ENCODE measurements at places on chromosomes 5 and 9. TPM values are rescaled to one million over a fixed set of nuclear protein-coding genes. Genes with fewer than 3 reads are reported as not detected.

- DNase-seq: no peak
Observed at GRCh38 chr9:94697972-94698581, 28.4 kb upstream of the AOPEP start.

DNA sequence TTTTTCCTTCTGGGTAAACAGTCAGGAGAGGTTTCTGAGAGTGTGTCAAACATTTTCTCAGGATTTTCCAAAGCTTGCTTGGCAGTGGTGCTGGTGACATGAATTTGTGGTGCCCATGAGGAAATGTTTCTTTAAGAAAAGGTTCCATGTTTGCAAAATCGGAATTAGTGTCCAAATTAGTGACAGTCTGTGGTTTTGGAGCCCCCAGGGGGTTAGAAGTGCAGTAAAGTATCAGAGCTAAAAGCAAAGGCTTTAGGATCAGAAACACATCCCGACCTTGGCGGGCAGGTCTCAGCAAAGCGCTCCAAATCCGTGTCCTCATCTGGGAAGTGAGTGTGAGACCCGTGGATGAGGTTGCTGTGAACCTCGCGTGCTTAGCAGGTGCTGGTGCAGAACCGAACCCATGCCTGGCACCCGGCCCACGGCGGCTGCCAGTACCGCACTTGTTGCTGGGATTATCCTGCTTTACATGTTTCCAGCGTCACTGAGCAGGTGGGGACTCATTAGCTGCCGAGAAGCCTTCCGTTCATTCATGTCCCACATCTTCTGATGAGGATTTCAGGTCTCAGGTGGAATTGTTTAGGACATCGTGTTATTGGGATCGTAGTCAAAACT lies 70.8 kb upstream of the COL5A1 start:
- peak; percentile 2 for DNase-seq

GRCh38 chr5:107154593-107154992 lies 516.1 kb downstream of the EFNA5 start:
- no peak for DNase-seq

DNA sequence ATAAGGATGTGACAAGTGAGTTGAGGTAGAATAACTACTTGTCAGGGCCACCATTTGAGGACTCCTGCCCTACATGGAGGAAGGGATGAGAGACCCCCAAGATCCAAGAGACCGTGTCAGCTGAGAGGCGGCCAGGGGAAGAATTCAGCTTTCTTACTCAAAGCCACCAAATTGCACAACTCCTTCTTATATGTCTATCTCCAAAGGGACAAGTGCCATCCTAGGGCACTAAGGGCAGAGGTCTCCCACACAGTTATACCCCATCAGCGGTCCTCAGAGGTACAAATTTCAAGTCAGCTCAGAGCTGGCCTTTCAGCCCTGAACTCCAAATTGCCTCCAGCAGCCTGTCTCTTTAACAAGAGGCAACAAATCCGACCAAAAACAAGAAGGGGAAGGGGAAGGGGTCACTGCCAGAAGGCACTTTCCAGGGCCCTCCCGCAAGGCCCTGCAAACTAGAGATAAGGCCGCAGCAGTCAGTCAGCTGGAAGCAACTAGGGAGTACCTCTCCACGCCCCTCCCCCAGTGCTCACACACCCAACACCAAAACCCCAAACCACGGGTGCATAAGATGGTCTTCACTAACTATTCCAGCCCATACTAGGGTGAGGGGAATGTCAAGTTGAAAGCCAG lies 6.1 kb upstream of the STOML2 start:
- DNase-seq: no peak

GRCh38 chr5:96279801-96280542 lies 153.1 kb downstream of the PCSK1 start:
- DNase-seq: no peak

DNA sequence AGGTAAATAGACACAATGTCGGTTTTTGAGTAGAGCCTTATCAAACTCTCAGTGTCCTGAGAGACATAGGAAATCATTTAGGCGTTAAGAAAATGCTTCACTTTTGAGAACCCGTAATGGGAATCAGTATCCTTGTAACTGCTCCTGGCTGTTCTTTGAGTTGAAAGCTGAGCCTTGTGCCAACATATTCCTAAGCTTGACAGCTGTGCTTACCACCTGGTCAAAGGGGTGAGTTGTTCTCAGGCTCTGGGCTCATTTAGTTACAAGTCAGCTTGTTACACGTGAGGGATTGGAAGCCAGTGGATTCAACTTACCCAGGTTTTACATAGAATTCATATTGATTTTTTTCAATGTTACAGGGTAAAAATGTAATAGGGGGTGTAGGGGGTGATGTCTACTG lies 145.9 kb downstream of the GABRB2 start:
- DNase-seq: no peak

DNA sequence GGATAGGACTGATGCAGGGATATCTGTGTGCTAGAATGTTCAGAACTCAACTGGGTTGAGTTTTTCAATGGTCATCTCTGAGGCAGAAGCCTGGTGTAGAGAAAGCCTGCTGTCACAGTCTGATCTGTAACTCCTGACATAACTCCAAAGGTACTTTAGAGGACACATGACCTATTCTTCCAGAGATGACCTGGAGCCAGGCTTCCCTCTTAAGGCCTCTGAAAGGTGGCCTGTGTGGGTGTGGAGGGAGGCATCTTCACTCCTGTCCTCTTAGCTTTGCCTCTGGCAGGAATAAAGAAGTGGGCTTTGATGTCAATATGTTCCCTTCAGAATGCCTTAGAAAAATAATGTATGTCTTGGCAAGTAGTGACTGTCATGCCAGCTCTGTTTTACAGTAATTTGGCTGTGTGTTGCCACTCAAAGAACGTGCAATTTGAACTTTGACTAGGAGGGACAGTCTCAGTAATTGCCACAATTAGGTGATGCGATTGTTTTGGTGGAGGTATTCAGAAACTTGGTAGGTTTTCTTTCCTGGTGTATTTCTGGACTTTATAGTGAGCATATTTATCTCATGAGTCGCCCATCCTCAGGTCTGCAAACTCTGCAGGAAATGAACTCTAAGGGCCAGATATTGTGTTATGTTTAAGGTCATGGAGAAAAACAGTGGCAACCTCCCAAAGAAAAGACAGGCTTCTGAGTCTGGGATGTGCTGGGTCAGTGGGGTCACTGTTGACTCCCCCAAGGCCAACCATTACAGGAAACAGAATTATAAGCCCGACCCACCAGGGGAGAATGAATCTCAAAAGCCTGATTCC lies 3.2 kb upstream of the C5orf63 start:
- DNase-seq: peak; percentile 20

- no peak for DNase-seq
Observed at GRCh38 chr9:15501179-15501578, 9.6 kb downstream of the PSIP1 start.

DNA sequence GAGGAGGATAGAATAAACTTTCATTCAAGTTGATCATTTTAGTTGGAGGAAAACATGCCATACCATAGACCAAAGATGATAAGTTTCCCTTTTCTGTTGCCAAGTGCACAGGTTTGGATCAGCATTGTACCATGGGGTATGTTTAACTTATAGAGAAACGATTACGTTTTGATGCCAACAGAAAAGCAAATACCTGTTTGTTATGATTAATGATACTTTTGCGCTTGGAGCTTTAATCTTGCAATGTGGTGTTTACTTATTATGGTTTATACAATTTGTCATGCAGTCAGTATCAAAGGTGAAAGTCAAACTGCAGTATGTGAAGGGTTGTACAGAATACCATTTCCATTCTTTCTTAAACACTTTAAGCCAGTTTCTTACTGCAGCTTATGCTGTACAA lies 13.2 kb upstream of the ARHGEF28 start:
- no peak for DNase-seq

DNA sequence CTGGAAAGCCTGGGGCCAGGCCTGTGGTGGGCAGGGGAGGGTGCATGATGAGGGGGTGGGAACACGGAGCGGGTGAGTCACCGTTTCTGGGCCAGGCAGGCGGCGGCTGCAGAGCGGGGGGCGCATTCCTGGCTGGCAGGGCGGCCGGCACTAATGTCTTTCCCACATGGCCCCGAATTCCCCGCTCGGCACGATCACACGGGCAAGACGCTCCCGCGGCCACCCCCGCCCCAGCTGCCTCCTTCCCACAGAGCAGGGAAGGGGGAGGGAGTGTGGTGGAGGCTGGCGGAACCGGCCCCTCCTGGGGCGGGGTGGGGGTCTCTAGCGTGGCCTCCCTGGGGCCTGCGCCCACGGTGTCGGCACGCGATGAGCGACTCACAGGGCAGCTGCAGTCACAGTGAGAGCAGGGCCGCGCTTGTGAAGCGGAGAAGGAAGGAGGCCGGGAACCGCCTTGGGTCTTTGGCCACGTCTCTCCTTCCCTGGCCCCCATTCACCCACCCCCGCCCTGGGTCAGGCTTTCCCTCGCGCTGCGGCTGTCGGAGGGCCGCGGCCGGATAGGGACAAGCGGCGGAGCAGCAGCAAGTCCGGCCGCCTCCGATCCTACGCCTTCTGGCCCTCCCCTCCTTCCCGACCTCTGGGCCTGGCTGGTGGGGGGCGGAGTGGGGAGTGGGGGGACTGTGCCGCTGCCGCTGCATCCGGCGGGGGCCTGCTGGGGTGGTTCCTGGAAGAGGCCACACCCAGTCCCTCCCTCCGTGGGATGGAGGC lies 48.9 kb downstream of the CXXC5 start:
- DNase-seq: peak; percentile 87

- DNase-seq: no peak
Observed at GRCh38 chr9:111381006-111381405, 51.0 kb upstream of the OR2K2 start.

GRCh38 chr5:101431201-101431600 lies 528.1 kb upstream of the ST8SIA4 start:
- DNase-seq: no peak

DNA sequence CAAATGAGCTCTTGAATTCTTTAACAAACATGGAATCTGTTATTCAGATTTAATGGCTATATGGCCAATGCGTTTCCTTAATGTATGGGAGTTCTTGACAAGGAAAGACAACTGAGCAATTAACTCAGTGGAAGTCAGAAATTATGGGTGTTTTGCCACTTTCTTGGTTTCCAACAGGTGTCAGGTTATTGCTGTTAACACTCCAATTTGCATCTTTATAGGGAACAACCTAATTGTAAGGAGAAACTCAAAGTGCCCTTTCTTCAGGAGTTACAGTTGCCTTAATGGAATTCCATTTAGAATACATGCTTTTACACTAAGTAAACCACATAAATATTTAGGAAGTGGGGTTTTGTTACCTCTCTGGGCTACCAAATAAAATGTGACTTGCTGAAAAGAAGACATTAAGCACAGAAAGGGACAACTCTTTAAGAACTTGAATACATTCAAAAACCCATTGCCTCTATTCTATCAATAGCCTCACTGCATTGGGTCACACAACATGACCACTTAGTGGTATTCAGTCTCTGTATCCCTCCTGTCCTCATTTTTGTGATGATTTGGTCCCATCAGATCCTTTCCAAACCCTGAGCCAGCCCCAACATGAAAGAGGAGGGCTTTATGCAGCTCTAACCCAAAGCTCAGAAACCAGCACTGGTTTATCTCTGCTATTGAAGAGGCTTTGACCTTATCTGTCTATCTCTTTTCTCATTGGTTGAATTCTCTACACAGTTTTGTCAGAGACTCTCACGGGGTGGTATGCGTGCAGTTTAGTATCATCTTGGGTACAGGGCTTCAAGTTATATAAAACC lies 118.7 kb downstream of the EDIL3 start:
- DNase-seq: no peak

GRCh38 chr5:111028865-111029264 lies 42.6 kb upstream of the TSLP start:
- no peak for DNase-seq

DNA sequence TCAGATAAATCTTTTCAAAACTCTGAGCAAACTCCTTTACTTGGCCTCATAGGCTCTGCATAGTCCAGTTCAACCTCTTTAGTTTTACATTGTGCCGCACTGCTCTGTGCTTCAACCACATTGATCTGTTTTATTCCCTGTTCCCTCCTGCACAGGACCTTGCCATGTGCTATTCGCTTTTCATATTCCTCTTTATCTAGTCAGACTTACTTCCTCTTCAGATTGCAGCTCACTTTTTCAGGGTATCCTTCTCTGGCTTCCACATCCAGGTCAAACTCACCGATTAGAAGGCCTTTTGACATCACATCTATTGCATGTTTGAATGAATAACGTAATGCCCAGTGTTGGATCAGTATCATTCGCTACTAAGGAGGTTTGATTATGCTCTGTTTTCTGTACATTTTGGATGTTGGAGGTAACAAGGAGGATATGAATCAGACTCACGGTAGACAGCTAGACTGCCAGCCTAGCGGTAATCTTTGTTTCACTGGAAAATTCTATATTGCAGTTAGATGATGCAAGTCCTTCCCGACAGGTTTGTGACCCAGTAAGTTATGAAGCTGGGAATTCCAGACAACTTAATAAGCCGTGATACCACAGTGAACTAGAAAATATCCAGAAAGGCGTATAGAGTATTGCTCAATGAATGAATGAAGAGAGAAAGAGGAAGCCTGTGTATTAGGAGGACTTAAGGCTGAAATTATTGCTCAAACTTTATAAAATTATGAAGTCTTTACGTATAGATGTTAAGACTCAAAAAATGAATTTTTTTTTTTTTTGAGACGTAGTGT lies 65.7 kb downstream of the IQGAP2 start:
- no peak for DNase-seq

GRCh38 chr9:130732793-130733221 lies 39.2 kb downstream of the EXOSC2 start:
- no peak for DNase-seq

GRCh38 chr5:65102371-65102975 lies 333.7 kb downstream of the CWC27 start:
- no peak for DNase-seq

GRCh38 chr9:25350011-25350410 lies 328.2 kb downstream of the TUSC1 start:
- no peak for DNase-seq

The BAAT gene
- total RNA-seq: not detected

The KCTD16 gene
- total RNA-seq: 0.42 TPM

The ZNF454 gene
- total RNA-seq: 2.6 TPM

The SNCAIP gene
- 0.92 TPM for total RNA-seq

The SLC6A7 gene
- total RNA-seq: not detected

The DMRTA1 gene
- total RNA-seq: 0.45 TPM

The PCDHA6 gene
- not detected for total RNA-seq

The AK8 gene
- 1.0 TPM for total RNA-seq

The STK10 gene
- total RNA-seq: 10.5 TPM

The MUSK gene
- total RNA-seq: 2.0 TPM

The SMIM33 gene
- total RNA-seq: not detected

The PROB1 gene
- 28.8 TPM for total RNA-seq

The KIF12 gene
- not detected for total RNA-seq

The SPINK6 gene
- total RNA-seq: not detected

The SNX24 gene
- total RNA-seq: 13.5 TPM

The MRPS2 gene
- 37.5 TPM for total RNA-seq

The SPINK4 gene
- not detected for total RNA-seq

The LSM11 gene
- total RNA-seq: 2.1 TPM
